ENCODE measurements at places on chromosomes 11 and 22. TPM values are rescaled to one million over a fixed set of nuclear protein-coding genes. Genes with fewer than 3 reads are reported as not detected.

DNA sequence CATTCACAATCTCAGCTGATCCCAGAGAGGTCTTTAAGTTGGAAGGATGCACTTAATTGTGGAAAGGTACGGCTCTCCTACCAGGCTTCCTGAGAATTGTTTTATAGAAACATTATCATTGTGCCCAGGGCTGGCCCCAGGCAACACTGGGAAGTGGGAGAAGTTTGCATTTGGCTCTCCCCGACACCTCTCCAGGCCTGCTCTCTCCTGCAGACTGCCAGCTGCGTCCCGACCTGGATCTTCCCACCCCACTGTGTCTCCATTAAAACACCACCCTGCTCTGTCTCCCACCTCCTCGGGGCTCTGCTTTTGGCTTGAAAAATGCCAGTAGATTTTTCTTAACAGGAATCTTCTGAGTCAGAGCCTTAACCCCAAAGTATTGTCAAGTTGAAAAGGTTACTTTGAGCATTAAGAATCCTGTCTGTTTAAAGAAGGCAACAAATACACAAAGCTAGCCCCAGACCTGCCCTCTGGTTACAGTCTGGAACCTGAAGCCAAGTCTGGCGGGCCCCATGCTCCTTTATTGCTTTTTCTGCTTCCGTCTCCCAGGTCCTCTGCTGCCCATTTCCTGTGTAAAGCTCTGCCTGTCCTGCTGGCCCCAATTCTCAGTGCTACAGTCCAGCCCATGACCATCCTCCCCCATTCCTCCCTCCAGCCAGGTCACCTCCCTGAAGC, 530.2 kb downstream of the SOX6 start:
- no peak for DNase-seq

GRCh38 chr11:21353425-21353824, 684.0 kb downstream of the NELL1 start:
- no peak for DNase-seq

DNA sequence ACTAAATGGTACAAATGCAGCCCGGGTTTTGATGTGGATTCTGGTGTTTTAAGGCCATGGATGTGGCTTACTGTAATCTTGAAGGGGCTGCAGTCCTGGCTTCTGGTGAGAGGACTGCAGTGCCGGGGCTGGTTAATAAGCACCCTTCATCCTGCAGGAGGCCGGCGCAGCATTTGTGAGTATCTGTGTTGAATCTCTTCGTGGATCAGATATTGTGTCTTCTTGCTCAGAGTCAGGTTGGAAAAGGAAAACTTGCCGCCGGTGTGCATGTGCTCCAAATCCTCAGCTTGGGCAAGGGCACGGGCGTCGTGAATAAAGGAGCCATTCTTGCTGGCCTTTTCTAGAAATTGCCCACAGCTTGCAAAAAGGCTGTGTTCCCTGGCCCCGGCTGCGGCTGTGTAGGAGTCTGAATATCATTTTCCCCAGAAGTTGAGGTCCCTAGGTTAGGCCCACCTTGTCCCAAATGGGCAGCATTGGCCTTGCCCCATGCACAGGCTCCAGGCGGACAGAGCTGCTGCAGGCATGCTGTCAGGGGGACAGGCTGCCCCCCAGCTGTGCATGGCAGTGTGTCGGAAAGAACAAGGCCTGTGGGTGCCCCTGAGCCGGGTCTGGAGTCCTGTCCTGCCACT, 28.9 kb upstream of the PARVB start:
- DNase-seq: no peak

GRCh38 chr11:34274712-34275398, 83.0 kb downstream of the ABTB2 start:
- peak; percentile 66 for DNase-seq

DNA sequence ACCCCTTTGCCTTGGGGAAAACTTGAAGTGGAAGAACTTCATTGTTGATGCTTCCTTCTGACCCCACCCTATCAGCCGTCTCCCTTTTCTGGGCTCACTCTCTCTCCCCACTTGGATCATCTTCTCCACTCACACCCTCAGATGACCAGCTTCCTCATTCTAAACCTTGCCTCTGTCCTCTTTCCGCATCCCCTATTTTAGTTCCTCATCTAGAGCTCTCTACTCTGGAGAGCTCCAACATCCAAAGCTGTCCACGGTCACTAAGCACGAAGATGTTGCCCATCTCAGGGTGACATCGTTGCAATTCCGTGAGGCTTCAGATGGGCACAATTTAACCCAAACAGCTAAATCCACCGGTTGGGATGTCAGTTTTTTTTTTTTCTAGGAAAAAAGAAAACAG, 31.6 kb upstream of the ME3 start:
- no peak for DNase-seq

DNA sequence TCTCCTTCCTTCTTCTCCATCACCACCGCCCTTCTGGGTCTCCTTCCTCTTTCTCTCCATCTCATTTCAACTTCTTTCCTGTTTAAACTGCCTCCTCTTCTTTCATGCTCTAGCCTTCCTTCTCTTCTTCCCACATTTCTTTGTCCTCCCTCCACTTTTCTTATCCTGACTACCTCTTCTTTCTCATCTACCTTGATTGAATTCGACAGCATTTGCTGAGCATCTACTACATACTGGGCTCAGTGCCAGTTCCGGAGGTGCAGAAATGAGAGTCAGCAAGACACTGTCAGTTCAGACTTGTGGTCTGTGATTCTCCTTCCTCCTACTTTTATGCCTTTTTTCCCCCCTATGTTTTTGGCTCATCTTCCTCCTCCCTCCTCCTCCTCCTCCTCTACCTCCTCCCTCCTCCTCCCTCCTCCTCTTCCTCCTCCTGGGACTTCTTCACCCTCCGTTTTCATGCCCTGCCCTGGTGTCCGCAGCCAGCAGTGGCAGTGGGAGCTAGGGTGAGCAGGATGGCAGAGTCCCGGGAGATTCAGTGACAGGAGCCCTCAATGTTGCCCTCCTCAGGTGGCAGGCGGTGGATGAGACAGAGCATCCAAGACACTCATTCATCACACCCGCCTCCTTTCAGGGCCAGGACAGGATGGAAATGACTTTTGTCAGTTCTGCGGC, 146.0 kb upstream of the SEZ6L start:
- DNase-seq: no peak

DNA sequence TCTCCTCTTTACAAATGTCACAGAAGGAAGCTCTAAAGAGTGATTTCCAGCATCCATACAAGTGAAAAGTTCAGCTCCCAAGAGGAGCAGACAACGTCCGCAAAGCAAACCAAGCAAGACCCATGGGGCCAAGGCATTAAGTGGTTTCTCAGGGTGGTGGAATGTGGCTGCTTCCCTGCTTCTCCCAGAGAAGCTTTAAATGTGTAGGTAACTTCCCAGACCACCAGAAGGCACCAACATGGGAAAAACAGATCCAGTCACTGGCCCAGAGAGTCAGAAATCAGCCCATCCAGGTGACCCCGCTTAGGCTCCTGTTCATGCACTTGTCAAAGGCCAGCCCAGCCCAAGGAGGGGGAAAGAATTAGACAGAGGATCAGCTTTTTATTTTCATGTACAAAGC, 13.3 kb upstream of the PHF21A start:
- DNase-seq: no peak

DNA sequence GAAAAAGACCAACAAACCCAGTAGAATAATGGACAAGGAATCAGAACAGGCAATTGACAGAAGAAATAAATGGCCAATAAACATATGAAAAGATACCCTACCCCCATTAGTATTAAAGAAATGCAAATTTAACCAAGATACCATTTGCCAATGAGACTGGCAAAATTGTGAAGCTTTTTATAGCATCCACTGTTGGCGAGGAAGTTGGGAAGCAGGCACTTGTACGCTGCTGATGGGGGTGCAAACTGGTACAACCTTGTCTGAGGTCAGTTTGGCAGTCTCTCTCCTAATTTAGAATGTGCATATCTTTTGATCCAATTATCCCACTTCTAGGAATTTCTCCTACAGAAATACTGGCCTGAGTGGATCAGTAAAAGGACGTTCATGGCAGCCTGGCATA, 8.6 kb upstream of the NRXN2 start:
- DNase-seq: no peak

DNA sequence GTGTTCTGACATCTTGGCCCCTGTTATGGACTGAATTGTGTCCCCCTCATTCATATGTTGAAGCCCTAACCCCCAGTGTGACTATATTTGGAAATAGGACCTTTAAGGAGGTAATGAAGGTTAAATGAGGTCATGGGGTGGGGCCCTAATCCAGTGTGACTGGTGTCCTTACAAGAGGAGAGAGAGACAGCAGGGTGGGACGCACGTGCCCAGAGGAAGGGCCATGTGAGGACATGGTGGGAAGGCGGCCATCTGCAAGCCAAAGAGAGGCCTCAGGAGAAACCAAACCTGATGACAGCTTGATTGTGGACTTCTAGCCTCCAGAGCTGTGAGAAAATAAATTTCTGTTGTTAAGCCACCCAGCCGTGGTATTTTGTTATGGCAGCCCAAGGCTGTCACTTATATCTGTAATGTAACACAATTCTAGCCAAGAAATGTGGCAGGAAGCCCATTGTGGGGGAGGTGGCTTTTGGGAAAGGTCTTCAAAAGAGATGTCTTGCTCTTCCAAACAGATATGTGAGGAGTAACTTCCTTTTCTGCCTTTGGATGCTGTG, 23.7 kb downstream of the SLC22A6 start:
- peak; percentile 16 for DNase-seq

- DNase-seq: peak; percentile 85
Observed at GRCh38 chr11:31060880-31061279, 308.7 kb downstream of the DCDC1 start.

GRCh38 chr11:130533113-130533798, 84.8 kb downstream of the ADAMTS15 start:
- DNase-seq: no peak

DNA sequence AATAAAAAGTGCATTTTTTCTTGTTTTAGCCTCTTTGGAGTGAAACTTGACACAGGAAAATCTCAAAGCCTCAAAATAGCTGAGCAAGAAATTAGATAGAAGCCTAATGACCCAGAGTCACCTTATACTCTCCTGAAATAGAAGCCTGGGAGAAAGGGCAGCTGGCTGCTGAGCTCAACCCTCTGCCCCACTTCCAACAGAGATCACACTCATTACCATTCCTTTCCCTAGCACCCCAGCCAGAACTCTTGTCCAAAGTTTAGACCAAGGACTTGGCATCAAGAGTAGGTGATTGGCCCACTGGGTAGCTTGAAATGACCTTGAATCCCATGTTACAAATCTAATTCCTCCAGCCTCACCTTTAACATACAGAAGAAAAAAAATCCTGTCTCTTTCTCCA, 62.7 kb upstream of the AMOTL1 start:
- DNase-seq: peak; percentile 83

DNA sequence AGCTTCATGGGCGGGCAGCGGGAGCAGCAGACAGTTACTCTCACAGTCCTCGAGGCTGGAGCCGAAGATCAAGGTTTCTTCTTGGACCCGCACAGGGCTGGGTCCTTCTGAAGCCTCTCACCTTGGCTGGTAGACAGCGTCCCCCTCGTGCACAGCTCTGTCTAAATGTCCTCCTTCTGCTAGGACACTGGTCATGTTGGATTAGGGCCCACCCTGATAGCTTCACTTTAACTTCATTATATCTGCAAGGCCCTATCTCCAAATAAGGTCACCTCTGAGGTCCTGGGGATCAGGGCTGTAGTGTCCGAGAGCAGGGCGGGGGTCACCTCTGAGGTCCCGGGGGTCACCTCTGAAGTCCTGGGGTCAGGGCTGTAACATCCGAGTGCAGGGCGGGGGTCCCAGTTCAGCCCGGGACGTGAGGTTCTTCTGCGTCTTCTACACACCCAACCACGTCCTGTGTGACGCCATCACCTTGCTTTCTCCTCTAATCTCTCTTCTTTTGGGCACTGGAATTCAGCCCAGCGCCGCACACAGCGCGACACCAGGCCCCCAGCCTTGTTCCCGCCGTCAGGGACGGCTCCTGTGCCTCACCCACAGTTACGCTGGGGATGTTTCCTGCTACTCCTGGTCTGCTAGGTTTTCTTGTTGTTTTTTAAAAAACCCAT, 34.1 kb upstream of the TOLLIP start:
- DNase-seq: no peak

GRCh38 chr22:49561338-49561737, 266.3 kb downstream of the BRD1 start:
- DNase-seq: no peak

RAB6A gene
- 140 TPM for total RNA-seq

OR2AG2 gene
- not detected for total RNA-seq

GSTT2B gene
- 4.9 TPM for total RNA-seq
